Stimulated activated CD4-positive, alpha-beta T cell treated with anti-CD3 and anti-CD28 coated beads, Interleukin-1b, Interleukin-23, amount 100 ng/mL, for 1 hour (primary cell): ENCODE measurements at places on chromosomes 5 and 9.

DNA sequence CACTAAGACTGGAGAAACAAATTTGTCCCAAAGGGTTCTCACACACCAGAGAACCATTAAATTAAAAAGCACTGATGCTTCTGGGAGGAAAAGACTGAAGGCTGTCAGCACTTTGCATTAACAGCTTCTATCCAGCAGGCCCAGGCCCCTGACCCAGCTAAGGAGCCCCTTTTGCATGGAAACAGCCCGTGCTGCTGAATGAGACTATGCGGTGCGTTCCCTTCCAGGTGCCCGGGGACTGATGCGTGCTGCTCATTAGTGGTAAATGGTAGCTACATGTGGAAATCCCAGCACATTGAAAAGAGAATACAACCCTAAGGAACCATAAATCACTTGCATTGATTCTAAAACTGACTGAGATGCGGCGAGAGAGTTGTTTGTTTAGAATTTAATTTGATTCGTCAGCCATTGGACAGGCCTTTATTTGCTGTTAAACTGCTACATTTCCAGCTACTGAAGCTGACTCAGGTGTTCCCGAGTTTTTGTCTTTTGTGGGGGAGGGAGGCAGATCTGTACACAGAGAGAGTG is 351.0 kb upstream of the SLC24A2 start:
- no peak for DNase-seq

DNA sequence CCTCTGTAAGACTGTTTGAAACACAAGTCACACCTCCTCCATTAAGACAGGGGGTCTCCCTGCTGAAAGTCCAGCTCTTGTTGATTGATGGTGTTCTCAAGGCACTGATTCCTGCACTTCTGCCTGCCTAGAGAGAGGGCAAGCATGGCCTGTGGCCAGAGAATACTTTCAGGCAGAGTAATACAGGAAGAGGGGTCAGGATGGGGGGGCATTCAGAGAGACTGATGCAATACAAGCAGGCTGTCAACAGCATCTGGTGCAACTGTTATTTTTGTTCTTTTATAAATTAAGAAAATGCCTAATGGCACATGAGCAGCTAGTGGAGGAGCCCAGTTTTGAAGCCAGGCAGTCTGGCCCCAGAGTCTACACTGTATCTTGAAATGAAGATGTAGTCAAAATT is 302.2 kb downstream of the DIRAS2 start:
- no peak for DNase-seq

DNA sequence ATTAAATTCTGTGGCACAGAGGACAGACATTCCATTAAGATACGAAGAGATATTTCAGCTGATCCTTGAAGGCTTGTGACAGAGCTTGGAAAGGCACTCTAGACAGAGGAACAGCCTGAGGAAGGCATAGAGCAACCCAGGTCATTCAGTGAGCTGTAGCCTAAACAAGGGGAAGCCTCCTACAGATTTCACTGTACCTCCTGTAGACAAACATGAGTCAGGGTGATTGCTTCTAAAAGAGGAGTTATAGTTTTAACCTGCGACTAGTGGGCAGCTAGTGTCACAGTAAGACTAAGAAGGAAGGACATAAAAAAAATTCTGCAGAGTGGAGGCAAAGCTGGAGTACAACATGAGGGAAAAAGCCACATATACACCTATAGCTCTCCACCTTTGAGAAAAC is 43.5 kb upstream of the ANKDD1B start:
- DNase-seq: no peak

GRCh38 chr5:9269014-9269413 is 276.9 kb downstream of the SEMA5A start:
- DNase-seq: no peak

DNA sequence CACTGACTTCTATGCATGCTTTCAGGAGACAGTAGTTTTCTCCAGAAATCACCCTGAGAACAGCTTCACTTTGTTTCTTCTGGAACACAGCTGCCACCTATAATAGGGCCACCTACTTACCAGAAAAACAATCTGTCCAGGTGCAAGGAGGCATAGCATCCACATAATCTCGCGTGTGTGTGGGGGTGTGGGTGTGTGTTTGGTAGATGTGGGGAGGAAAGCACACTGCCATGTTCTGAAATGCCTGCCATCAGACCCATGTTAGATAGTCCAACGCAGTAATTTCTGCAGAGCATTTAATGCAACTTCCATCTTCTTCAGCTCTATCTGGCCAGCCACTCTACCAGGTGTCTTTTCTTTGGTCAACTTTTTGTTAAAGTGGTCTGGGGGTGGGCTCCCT is 102.9 kb downstream of the ACER2 start:
- DNase-seq: no peak

- DNase-seq: no peak
Measured at GRCh38 chr9:3912280-3912679, 386.5 kb upstream of the RFX3 start.

- DNase-seq: no peak
Measured at GRCh38 chr9:120852240-120853010, 9.7 kb upstream of the PSMD5 start.

- no peak for DNase-seq
Measured at GRCh38 chr9:93107151-93107824, 11.3 kb downstream of the CARD19 start.

GRCh38 chr9:114488398-114489129 is 16.7 kb downstream of the WHRN start:
- DNase-seq: no peak

- DNase-seq: peak; percentile 29
Measured at GRCh38 chr9:5510360-5510931, at the start of gene PDCD1LG2. Gene PDCD1LG2, plus strand, starts transcription at chr9:5510531. Its CDS starts 12,016 bp downstream, at chr9:5522547.

DNA sequence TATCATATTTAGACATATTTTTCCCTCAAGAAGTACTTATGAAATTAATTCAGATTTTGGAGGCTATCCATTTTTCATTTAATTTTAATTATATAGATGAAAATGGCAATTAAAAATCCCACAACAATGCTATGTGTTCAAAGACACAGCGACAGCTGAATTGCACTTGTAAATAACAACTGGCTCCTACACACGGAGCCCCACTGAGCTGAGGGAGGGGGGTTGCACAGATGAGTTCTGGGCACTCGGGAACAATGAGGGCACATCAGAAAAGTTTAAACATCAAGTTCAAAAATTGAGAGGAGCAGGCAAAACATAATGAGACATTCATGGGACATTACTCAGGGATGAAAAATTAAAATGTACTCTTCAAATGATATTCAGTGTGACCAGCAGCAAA is 104.9 kb downstream of the MARCHF3 start:
- no peak for DNase-seq

GRCh38 chr5:94891972-94892371 is 273.5 kb downstream of the SLF1 start:
- DNase-seq: no peak

DNA sequence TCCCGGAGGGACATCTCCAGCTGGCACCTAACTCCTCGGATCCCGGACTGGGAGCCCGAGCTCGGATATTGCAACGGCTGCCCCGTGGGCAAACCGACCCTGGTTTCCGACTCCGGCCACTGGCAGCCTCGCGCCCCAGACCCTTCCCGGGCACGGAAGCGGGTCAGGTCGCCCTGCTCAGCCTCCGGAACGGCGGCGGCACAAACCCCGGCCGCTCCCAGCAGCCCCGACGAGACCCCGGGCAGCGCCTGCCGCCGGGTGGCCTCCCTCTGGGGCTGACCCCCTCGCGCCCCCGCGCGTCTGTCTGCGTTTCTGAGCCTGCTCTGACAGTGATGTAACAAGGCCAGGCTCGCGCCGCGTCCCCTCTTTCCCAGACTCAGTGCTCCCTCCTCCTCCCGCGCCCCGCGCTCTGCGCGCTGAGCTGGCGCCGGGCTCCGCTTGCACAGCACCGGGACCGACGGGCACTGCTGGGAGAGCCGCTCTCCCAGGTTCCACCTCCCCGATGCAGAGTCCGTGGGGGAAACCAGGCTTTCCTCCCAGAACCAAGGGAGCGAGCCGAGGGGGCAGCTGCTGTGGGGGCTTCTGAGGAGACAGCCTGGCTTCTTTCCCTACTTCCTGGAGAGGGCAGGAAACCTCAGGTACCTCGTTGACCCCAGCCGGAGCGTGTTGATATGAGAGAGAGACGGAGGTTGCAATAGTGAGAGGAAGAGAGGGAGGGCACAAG is at the start of gene TMEM215:
TMEM215 (plus strand) TSS at position 373 of the 724 bp plus-strand sequence. CDS start 644 bp downstream, outside the sequence.
- no peak for DNase-seq

GRCh38 chr5:123756816-123757215 is 244.8 kb downstream of the CSNK1G3 start:
- DNase-seq: no peak

GRCh38 chr9:98990181-98990870 is 46.6 kb downstream of the COL15A1 start:
- no peak for DNase-seq

DNA sequence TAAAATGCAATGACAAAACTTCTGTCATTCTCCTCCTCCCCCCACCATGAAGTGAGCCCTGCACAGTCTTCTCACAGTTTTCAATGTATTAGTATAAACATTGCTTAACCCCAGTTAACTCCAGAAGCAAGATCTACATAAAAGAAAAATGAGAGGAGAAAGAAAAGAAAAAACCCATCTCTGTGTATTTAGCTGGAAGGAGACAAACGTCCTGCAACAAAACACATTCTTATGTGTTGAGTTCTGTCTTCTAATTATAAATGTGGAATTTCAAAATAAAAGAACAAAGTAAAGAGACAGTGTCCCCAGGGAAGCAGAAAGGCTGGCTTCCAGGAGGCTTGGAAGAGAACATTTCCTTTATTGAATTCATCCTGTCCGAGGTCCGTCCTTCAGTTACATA is 491.9 kb upstream of the TUSC1 start:
- DNase-seq: no peak
